Immature natural killer cell (primary cell): ENCODE measurements at places on chromosomes 16 and 17. TPM values are rescaled to one million over a fixed set of nuclear protein-coding genes. Genes with fewer than 3 reads are reported as not detected.

CETP gene
- not detected for polyA plus RNA-seq

TVP23A gene
- polyA plus RNA-seq = 0.46 TPM

KRT33A gene
- not detected for polyA plus RNA-seq

TBKBP1 gene
- polyA plus RNA-seq = 1.3 TPM

SLC2A4 gene
- not detected for polyA plus RNA-seq

NLRC3 gene
- 24.9 TPM for polyA plus RNA-seq

IRF8 gene
- polyA plus RNA-seq = 73.6 TPM

GNAO1 gene
- polyA plus RNA-seq = not detected

TBC1D3B gene
- not detected for polyA plus RNA-seq

ABI3 gene
- 149 TPM for polyA plus RNA-seq

SYCE1L gene
- polyA plus RNA-seq = 2.9 TPM

DNA sequence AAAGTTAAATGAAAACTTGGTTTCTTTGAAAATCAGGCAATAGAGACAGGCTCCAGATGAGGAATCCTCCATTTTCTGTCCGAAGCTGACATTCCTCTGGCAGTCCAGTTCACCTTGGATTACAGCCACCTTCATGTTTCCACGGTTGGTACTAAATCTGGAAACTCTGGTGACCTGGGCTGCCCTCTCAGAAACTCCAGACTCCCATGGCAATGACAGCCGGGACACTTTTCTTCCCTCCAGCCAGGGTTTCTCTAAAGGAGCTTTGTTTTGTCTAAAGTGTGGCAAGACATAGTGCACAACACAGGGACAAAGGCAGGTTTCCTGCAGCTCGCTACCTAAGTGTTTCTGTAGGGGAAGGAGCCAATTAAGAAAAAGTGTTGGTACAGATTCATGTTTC, 36.0 kb downstream of the CLUAP1 start:
- no peaks in the 10 kb centered on the region for H3K27me3 ChIP-seq
- no peak overlapping the region for H3K27ac ChIP-seq
- no peak for DNase-seq
- peaks cover 8% of the 10 kb centered on the region for H3K4me1 ChIP-seq

DNA sequence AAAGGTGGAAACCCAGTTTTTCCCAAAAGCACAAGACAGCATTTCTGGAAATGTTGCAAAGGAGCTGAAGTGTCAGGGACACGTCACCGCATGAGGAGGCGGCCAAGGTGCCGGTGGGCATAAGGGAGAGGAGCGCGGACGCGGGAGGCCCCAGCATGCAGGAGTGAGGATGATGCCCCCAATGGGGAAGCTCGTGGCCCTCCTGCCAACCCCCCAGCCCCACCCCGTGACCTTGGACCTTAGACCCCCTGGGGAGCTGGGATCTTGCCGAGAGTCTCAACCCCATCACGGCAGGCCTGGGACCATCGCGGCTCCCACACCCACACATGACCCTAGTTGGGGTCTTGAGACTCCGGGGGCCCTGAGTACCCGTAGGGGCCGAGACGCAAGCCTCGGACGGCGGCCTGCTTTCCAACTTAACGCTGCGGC, 119.4 kb upstream of the METRNL start:
- peaks cover 7% of the 10 kb centered on the region for H3K36me3 ChIP-seq
- H3K4me1 ChIP-seq = peaks cover 7% of the 10 kb centered on the region
- peaks cover 4% of the 10 kb centered on the region for H3K27me3 ChIP-seq
- no peak for DNase-seq

DNA sequence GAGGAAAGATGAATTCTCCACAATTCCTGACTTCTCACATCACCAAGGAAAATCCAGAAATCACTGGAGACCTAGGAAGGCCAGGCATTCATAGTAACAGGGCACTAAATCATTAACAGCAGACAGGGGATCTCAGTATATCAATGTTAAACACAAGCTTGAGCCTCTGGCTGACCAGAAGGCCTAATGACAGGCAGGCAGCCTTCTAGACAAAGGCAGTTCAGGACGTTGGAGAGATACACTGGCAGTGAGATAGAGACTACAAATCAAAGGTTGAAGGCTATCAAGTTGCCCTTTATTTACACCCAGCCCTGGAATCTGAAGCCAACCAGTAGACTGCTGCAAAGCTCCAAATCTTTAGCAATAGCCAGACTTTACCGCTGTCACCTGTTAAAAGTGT, 422.8 kb upstream of the CCL2 start:
- no peak for DNase-seq
- H3K27ac ChIP-seq = no peak overlapping the region
- H3K36me3 ChIP-seq = no peaks in the 10 kb centered on the region
- H3K27me3 ChIP-seq = peaks cover 12% of the 10 kb centered on the region

GRCh38 chr17:81382851-81383250, 12.4 kb upstream of the BAHCC1 start:
- peaks cover 17% of the 10 kb centered on the region for H3K27me3 ChIP-seq
- peaks cover 22% of the 10 kb centered on the region for H3K4me1 ChIP-seq
- no peak overlapping the region for H3K27ac ChIP-seq
- DNase-seq = no peak
- no peaks in the 10 kb centered on the region for H3K36me3 ChIP-seq
- H3K4me3 ChIP-seq = peak overlapping the region; percentile 26

DNA sequence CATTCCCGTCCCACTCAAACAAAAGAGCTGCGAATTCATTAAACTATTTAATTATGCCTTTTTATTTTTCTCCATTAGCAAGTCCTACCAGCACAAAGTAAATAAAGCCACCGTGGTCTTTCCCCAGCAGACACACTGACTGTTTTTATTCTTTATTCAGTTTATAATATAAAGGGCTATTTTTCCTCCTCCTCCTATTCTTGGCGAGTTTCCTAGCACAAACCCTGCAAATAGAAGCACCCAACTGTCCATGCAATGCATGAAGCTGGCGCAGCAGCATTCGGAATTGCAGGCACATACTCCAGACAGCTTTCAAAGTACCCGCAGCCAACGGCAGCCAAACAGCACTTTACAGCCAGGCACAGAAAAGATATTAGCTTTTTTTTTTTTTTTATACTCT, 583.4 kb upstream of the PSMD7 start:
- no peaks in the 10 kb centered on the region for H3K27me3 ChIP-seq
- H3K4me1 ChIP-seq = no peaks in the 10 kb centered on the region
- H3K36me3 ChIP-seq = no peaks in the 10 kb centered on the region
- no peak for DNase-seq

GRCh38 chr16:68335175-68335574, 24.4 kb downstream of the PRMT7 start:
- H3K4me3 ChIP-seq = no peak overlapping the region
- no peak overlapping the region for H3K27ac ChIP-seq
- H3K36me3 ChIP-seq = peaks cover 21% of the 10 kb centered on the region
- DNase-seq = no peak
- no peaks in the 10 kb centered on the region for H3K4me1 ChIP-seq

- no peak overlapping the region for H3K27ac ChIP-seq
- no peak overlapping the region for H3K4me3 ChIP-seq
- no peaks in the 10 kb centered on the region for H3K27me3 ChIP-seq
- no peaks in the 10 kb centered on the region for H3K36me3 ChIP-seq
- DNase-seq = no peak
These were observed 428.7 kb downstream of the CNTNAP4 start for GRCh38 chr16:76705892-76706291.

DNA sequence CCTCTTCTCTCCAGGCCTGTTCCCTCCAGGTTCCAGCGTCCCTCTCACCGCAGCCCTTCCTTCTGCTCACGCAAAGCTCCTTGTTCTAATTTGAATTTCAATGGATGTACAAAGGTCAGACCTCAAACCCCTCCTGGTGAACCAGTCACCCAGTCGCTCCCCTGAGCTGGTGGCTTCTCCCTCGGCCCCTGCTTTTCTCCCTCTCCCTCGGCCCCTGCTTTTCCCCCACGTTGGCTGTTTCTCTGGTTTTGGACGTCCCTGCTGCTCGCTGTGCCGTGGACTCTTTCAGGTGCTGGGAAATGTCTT, 8.6 kb upstream of the MSLN start:
- no peak overlapping the region for H3K27ac ChIP-seq
- H3K36me3 ChIP-seq = no peaks in the 10 kb centered on the region
- no peaks in the 10 kb centered on the region for H3K4me1 ChIP-seq
- H3K4me3 ChIP-seq = no peak overlapping the region

- H3K27me3 ChIP-seq = peaks cover 3% of the 10 kb centered on the region
- no peak overlapping the region for H3K4me3 ChIP-seq
- H3K27ac ChIP-seq = no peak overlapping the region
- H3K4me1 ChIP-seq = no peaks in the 10 kb centered on the region
- DNase-seq = no peak
These were observed 9.0 kb upstream of the CLEC18A start for GRCh38 chr16:69942099-69942491.

- H3K27me3 ChIP-seq = peaks cover 38% of the 10 kb centered on the region
- DNase-seq = no peak
- no peaks in the 10 kb centered on the region for H3K36me3 ChIP-seq
- peaks cover 41% of the 10 kb centered on the region for H3K4me1 ChIP-seq
These were observed 3.9 kb downstream of the GNAO1 start for GRCh38 chr16:56195151-56195550.

- H3K27me3 ChIP-seq = peaks cover 3% of the 10 kb centered on the region
- no peak overlapping the region for H3K27ac ChIP-seq
- no peaks in the 10 kb centered on the region for H3K4me1 ChIP-seq
- no peak overlapping the region for H3K4me3 ChIP-seq
- DNase-seq = no peak
- H3K36me3 ChIP-seq = no peaks in the 10 kb centered on the region
These were observed 119.6 kb upstream of the PMFBP1 start for GRCh38 chr16:72291531-72291981.

GRCh38 chr17:39132192-39132610, 19.2 kb downstream of the PLXDC1 start:
- no peak overlapping the region for H3K4me3 ChIP-seq
- no peak for DNase-seq
- H3K36me3 ChIP-seq = no peaks in the 10 kb centered on the region
- no peak overlapping the region for H3K27ac ChIP-seq

GRCh38 chr17:65711671-65712276, 150.3 kb upstream of the AXIN2 start:
- DNase-seq = no peak
- no peaks in the 10 kb centered on the region for H3K27me3 ChIP-seq
- no peaks in the 10 kb centered on the region for H3K36me3 ChIP-seq
- no peaks in the 10 kb centered on the region for H3K4me1 ChIP-seq

DNA sequence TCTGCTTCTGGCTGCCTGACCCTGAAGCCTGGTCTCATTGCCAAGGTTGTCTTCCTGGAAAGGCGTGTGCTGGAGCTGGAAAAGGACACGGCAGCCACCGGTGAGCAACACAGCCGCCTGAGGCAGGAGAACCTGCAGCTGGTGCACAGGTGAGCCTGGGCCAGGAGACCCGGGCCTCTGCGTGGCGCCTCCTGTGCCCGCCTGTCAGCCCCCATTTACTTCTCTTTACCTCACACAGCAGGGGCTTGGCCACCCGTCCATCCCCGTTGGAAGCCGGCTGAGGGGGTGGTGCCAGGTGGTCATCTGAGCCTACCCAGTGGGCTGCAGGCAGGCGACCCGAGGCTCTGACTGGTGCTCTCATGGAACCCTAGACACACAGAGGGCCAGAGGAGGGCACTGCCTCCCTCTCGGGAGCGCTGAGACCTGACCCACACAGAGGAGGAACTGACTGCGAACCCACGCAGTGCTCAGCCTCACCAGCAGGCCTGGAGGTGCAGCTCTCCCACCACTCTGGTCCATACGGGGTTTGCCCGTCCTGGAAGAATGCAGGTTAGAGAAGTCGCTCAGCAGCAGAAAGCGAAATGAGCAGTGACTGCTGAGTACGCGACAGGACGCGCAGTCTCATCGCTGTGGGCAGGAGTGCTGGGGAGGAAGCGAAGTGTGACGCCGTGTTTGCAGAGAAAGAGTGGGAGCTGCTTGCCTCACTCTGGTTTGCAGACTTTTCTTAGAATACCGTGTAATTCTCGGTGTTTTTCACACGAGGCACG, 21.9 kb upstream of the CAPN15 start:
- no peak for DNase-seq
- no peak overlapping the region for H3K4me3 ChIP-seq
- H3K4me1 ChIP-seq = peaks cover 4% of the 10 kb centered on the region
- no peaks in the 10 kb centered on the region for H3K27me3 ChIP-seq
- H3K36me3 ChIP-seq = peaks cover 4% of the 10 kb centered on the region

DNA sequence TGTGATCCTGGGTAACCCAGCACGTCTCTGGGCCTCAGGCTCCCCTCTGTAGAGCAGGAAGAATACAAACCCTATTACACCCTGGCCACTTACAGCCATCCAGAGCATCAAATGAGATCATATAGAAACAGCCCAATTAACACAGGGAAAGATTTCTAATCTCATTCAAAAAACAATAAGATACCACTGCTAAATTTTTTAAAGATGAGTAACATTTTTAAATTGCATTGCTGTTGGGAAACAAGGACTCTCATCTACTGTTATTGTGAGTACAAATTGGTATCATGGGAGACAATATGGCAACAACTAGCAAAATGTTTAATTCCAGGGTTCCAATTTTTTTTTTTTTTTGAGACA, 41.1 kb downstream of the SRL start:
- H3K36me3 ChIP-seq = no peaks in the 10 kb centered on the region
- DNase-seq = no peak
- H3K4me1 ChIP-seq = peaks cover 5% of the 10 kb centered on the region
- no peak overlapping the region for H3K4me3 ChIP-seq
- no peak overlapping the region for H3K27ac ChIP-seq
- H3K27me3 ChIP-seq = peaks cover 3% of the 10 kb centered on the region

GRCh38 chr17:61029181-61029580, 351.5 kb downstream of the BCAS3 start:
- H3K27ac ChIP-seq = no peak overlapping the region
- no peak overlapping the region for H3K4me3 ChIP-seq
- H3K4me1 ChIP-seq = no peaks in the 10 kb centered on the region
- H3K36me3 ChIP-seq = no peaks in the 10 kb centered on the region

DNA sequence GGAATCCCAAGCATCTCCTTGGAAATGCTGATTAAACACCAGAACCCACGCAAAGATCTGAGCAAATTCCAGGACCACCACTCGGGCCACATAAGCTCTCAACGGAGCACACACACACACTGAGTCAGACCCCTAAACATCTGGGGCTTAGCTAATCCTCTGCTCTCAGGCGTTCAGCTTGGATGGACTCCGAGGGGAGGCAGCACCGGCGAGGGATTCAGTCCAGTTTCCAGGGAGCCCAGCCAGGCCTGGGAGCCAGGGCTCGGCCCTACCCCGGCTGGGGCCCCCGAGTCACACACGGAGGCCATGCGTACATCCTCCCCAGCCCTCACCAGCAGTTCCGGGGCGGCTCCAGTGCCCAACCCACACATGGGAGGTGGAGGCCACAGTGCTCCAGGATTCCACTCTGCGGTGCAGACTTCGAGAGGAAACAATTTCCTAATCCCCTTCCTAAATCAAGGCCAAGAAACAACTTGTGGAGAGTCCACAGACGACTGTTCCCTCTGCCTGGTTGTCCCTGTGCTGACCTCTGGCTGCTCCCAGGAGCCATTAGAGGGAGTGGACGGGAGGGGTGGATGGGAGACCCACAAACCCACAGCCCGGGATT, 70.5 kb downstream of the GAS7 start:
- H3K27ac ChIP-seq = peak overlapping the region; percentile 45
- H3K27me3 ChIP-seq = peaks cover 12% of the 10 kb centered on the region
- H3K4me1 ChIP-seq = peaks cover 66% of the 10 kb centered on the region
- DNase-seq = no peak

GRCh38 chr17:64245218-64246145, 17.6 kb downstream of the TEX2 start:
- H3K4me1 ChIP-seq = peaks cover 4% of the 10 kb centered on the region
- no peaks in the 10 kb centered on the region for H3K27me3 ChIP-seq
- DNase-seq = no peak
- no peak overlapping the region for H3K27ac ChIP-seq
- H3K4me3 ChIP-seq = no peak overlapping the region
- no peaks in the 10 kb centered on the region for H3K36me3 ChIP-seq
